GM12878 (cell line): ENCODE measurements at places on chromosomes 12 and 14.
A peak's percentile ranks its signal among the peaks of the same experiment; 100 is the strongest.

DNA sequence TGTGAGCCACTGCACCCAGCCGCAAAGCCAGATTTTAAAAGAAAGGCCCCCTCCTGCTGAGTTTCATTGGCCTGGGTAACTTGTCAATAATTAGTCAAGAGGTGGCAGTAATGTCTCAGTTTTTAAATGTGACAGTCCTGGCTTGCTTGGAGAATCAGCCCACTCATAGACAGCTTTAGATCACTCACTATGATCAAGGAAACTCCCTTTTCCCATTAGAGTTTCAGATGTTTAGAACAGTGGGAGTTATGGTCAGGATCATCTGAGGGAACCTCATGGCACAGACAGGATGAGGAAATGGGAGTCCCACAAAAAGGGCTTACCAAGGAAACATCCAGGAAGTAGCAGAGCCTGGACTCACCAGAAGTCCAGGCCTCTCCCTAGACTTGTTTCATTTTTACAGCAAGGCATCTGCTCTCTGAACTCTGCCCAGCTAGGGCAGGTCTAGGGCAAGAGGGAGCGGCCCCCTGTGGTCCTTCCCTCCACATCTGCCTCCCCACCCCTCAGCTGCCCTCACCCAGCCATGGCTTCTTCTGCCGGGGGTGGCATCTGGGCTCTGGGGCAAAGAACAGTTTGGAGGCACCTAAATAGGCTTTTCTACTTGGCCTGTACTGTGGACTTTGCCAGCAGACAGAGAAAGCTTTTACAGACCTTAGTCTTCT is 11.2 kb downstream of the BCL2L14 start:
- H3K27ac ChIP-seq = no peak overlapping the region
- no peaks in the 10 kb centered on the region for H3K27me3 ChIP-seq
- H3K4me1 ChIP-seq = no peaks in the 10 kb centered on the region
- H3K36me3 ChIP-seq = no peaks in the 10 kb centered on the region

DNA sequence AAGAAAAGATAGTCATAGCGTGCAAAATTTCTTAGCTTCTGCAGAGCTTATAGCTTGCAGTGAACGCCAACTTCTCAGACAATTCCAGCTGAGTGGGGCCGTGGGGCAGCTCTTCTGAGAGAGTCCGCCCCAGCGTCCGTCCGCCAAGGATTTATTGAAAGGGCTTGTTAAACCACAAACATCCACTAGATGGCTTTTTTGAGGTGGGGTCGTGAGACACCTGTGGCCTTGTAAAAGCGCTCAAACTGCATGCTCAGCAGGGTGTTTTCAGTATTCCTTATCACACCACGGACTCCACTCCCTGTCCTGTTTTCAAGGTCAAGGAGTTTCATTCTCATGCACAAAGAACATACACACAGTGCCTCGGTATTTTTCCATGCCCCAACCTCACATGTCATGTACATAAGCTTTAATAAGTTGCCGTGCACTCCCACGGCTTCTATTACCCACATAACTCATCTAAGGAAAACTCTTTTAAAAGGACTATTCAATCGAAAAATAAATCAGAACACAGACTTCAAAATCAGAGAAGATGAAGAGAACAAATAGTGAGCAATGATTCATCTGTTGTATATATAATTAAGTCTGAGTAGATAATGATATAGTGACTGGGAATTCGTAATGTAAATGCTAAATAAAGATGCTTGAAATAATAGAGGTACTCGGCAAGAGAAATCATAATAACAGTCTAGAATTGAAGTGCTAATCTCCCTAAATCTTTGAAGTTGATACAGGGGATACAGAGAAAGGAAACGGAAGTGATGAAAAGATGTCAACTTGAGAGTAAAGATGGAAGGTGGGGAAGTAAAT is 46.7 kb downstream of the WBP11 start:
- no peak overlapping the region for H3K27ac ChIP-seq
- DNase-seq = no peak
- H3K36me3 ChIP-seq = no peaks in the 10 kb centered on the region
- no peaks in the 10 kb centered on the region for H3K4me1 ChIP-seq
- H3K4me3 ChIP-seq = no peak overlapping the region

DNA sequence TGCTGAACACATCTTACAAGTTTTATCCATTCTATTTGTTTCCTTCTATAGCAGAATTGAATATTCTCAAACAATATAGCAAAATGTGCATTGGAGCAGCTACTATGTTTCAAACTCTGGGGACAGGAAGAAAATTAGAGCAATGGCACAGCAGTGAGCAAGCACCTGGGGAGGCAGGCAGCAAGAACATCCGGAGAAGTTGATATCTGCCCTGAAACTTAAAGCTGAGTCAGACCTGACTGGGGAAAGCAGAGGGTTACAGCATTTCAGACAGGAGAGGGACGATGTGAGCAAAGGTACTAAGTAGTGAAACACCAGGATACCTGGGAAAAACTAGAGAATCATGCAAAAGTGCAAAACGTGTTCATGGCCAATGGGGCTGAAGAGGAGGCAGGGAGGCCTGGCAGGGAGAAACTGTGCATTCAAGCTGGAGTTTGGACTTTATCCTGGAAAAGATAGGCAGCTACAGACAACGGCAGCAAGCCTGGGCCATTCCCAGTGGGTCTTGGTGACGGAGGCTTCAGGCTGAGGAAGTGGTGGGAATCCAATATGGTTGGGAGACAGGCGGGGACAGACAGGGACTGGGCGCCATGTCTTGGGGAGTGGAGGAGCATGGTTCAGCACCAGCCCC is 118.0 kb upstream of the CDKN3 start:
- no peaks in the 10 kb centered on the region for H3K4me1 ChIP-seq
- no peak overlapping the region for H3K27ac ChIP-seq
- H3K4me3 ChIP-seq = no peak overlapping the region
- no peaks in the 10 kb centered on the region for H3K27me3 ChIP-seq
- no peak for DNase-seq

- H3K27ac ChIP-seq = no peak overlapping the region
- no peaks in the 10 kb centered on the region for H3K27me3 ChIP-seq
- no peak overlapping the region for H3K4me3 ChIP-seq
- no peaks in the 10 kb centered on the region for H3K36me3 ChIP-seq
- H3K4me1 ChIP-seq = no peaks in the 10 kb centered on the region
Observed at GRCh38 chr12:130832561-130833209, 6.4 kb downstream of the STX2 start.

DNA sequence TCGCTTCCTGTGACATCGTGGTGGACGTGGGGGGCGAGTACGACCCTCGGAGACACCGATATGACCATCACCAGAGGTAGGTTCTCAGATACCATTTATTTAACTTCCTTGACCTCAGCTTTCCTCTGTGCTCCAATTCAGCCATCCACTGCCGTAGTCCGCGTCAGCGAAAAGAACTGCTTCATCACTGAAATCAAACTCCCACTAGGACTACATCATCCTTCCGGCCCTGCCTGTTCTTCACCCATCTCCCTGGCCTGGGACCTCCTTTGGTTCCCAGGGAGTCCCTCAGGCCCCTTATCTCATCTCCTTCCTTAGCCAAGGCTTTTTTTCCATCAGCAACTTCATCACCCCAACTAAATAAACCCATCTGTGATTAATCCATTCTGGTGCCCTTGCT is 692 bp downstream of the MYG1 start:
- DNase-seq = no peak
- peak overlapping the region; percentile 64 for H3K27ac ChIP-seq
- H3K4me1 ChIP-seq = peaks cover 25% of the 10 kb centered on the region
- H3K36me3 ChIP-seq = peaks cover 9% of the 10 kb centered on the region; the same call in 1 of the 2 replicates
- H3K4me3 ChIP-seq = peak overlapping the region; percentile 88

DNA sequence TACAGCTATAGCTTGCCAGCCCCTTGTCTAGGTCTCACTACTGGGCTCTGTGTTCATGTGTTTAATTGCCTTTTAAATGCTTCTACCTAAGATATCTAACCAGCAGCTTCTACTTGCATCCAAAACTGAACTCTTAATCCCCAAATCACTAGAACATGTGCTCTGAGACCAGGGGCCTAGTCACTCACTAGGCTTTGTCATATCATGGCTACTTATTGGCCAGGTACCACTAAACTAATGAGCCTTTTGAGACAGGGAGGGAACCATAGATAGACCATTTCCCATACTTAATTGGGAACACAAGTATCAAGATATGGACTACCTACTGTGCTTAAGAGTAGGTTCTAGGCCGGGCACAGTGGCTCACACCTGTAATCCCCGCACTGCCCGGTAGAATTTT is 6.5 kb downstream of the HSP90B1 start:
- H3K4me1 ChIP-seq = peaks cover 7% of the 10 kb centered on the region; the same call in 1 of the 2 replicates
- no peak for DNase-seq
- peaks cover 13% of the 10 kb centered on the region for H3K36me3 ChIP-seq
- H3K4me3 ChIP-seq = peak overlapping the region; percentile 39; the same call in 1 of the 2 replicates

DNA sequence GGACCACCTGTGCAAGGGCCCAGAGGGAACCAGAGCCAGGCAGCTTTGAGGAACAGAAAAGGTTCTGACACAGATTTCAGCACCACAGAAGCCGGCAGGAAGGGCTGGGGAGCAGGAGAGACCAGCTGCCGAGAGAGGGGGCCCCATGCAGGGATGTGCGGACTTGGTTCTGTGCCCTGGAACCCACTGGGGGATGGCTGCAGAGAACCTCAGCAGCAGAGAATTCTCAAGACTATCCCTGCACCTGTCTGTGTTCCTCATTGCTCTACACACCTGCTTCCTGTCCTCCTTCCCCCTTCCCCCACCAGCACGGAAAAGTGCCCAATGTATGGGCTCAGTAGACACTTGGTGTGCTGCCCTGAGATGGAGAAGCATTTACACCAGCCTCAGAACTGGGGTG is 3.2 kb downstream of the SERPINA9 start:
- H3K36me3 ChIP-seq = no peaks in the 10 kb centered on the region
- no peaks in the 10 kb centered on the region for H3K4me1 ChIP-seq
- H3K27me3 ChIP-seq = 0 out of 2 replicates have a peak, but pooled peaks cover 3% of the 10 kb centered on the region
- no peak overlapping the region for H3K27ac ChIP-seq
- no peak overlapping the region for H3K4me3 ChIP-seq

GRCh38 chr12:90585640-90586304 is 369.2 kb downstream of the CCER1 start:
- no peak overlapping the region for H3K27ac ChIP-seq
- no peaks in the 10 kb centered on the region for H3K27me3 ChIP-seq
- H3K36me3 ChIP-seq = no peaks in the 10 kb centered on the region
- H3K4me3 ChIP-seq = no peak overlapping the region

DNA sequence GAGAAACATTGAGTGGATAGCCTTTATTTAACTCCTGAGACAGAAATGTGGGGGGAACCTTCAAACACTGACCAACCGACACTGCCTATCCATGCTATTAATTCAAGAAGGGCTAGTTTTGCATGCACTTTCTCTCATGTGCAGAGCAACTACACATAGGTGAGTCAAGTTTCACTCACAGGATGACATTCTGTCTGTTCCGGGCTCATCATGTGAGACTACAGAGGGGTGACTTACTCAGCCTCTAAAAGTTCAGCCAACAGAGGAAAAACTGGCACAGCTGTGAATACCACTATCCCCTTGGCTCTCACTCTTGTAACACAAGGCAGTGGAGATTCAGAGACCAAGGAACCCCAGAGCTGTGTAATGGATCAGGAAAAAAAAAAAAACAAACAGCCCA is 13.3 kb downstream of the BEST3 start:
- no peaks in the 10 kb centered on the region for H3K36me3 ChIP-seq
- DNase-seq = no peak
- no peaks in the 10 kb centered on the region for H3K4me1 ChIP-seq
- H3K27ac ChIP-seq = no peak overlapping the region

DNA sequence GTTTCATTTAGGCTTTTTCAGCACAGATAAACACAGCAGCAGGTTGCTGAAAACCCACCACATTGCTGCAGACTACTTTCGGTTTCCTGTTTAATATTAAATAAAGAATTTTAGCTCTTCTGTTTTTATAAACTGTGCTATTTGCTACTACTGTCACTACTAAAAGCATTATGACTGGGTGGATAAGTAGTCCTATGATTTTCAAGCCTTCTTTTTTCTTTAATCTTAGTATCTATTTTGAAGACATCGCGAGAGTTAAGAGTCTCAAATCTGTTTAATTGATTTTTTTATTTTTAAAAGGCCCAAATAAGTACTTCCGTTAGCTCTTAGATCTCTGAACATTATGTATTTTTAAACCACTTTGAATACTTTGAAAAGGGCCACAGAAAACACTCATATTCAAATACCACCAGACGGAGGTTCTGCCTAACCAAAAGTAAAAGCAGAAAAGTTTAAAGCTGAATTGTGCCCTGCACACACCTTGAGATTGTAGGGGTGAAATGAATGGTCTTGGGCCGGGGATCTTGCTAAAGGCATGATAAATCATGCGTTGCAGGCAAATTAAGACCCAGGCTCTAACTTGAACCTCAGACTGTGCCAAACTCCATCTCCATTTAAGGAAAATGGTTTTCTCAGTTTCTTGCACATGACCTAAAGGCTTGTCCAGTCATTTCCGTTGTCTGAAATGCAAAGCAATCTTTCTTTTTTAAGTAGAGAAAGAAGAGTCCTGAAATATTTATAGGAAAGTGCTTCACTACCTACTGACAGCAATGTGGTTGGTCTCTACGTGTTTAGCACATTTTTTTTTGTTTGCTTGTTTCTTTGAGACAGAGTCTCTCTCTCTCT is 13.6 kb upstream of the FOXN3 start:
- no peaks in the 10 kb centered on the region for H3K36me3 ChIP-seq
- H3K4me3 ChIP-seq = peak overlapping the region; percentile 29
- DNase-seq = peak; percentile 99
- peak overlapping the region; percentile 97 for H3K27ac ChIP-seq

GRCh38 chr14:51070726-51071125 is 24.2 kb downstream of the TRIM9 start:
- no peak for DNase-seq
- no peaks in the 10 kb centered on the region for H3K27me3 ChIP-seq
- H3K27ac ChIP-seq = no peak overlapping the region
- no peaks in the 10 kb centered on the region for H3K4me1 ChIP-seq
- H3K36me3 ChIP-seq = no peaks in the 10 kb centered on the region

- no peak overlapping the region for H3K27ac ChIP-seq
- H3K36me3 ChIP-seq = peaks cover 3% of the 10 kb centered on the region
- no peak overlapping the region for H3K4me3 ChIP-seq
- H3K27me3 ChIP-seq = no peaks in the 10 kb centered on the region
Observed at GRCh38 chr14:72962829-72963312, 36.6 kb downstream of the DCAF4 start.

DNA sequence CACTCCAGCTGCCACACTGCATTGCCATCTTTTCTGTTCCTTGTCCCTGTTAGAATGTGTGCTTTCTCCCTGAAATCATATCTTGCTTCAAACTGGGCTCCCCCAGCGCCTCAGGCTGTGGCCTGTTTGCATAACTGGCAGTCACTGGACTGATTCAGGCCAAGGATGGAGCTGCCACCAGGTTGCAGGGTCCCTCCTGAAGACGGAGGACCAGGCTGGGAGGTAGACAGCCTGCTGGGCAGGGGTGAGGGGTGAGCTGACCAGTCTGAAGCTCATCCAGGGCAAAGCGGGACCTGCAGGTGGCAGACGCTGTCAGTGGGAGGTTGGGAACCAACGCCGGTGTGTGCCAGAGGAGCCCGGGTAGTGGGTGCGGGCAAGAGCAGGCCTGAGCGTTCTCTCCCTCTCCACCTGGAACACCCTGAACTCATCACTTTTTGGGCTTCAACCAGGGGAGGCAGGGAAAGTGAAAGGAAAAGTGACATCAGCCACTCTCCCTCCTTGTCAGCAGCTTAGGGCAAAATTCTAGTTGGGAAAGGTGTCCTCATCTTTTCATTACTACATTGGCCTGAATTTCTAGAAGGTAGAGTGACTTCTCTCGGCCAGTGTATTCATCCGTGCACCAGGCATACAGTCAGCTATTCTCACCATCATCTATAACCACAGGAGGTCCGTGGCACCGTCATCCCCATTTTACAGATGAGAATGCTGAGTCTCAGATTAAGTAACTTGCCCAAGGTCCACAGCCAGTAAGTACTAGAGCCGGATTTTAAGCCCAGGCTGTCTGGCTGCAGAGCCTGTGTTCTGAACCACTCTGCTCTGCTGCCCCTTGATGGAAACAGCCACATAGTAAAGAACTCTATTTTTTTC is 219.1 kb downstream of the SLC41A2 start:
- H3K27me3 ChIP-seq = no peaks in the 10 kb centered on the region
- peaks cover 4% of the 10 kb centered on the region for H3K36me3 ChIP-seq
- H3K4me1 ChIP-seq = peaks cover 64% of the 10 kb centered on the region
- peak overlapping the region; percentile 29; the same call in 1 of the 2 replicates for H3K27ac ChIP-seq
- DNase-seq = no peak
